CD4-positive, CD25-positive, alpha-beta regulatory T cell (primary cell): ENCODE measurements at places on chromosomes 1 and 21. TPM values are rescaled to one million over a fixed set of nuclear protein-coding genes. Genes with fewer than 3 reads are reported as not detected.

GRCh38 chr21:42298657-42299056 lies 16.6 kb downstream of the TFF3 start:
- DNase-seq: no peak
- no peaks in the 10 kb centered on the region for H3K4me1 ChIP-seq
- H3K27ac ChIP-seq: no peak overlapping the region
- no peaks in the 10 kb centered on the region for H3K27me3 ChIP-seq
- peaks cover 33% of the 10 kb centered on the region for H3K36me3 ChIP-seq

DNA sequence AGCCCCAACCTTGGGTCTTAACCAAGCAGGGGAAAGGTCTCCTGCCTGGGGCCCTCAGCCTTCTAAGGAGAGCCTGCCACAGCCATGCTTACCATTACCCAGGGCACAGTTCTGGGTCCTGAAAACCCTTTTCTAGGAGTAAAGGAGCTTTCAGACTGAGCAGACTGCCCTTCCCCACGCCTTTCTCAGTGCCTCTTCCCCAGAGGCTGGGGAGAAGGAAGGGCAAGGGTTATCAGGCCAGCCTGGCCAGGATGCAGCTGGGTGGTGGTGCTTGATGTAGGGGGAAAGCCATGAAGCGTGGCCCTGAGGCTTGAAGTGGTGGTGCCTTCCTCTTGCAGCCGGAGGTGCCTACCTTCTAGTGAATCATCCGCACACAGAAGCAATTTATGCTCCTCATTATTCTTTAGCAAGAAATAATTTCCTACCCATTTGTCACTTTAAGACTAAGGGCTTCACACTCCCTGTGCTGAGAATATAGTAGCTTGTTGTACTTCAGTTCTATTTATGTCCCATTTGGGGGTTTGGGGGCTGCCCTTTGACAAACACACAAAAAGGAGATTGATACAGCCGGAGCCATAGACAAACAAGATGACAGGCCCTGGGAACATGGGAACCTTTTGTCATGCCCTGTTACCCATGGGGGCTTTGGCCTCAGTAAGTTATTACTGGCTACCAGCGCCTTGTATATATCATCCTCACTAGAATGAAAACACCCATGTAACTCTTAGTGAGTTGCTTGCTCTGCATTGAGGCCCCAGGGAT lies 40.7 kb downstream of the MAN1C1 start:
- H3K27ac ChIP-seq: no peak overlapping the region
- peaks cover 5% of the 10 kb centered on the region for H3K36me3 ChIP-seq
- no peaks in the 10 kb centered on the region for H3K27me3 ChIP-seq
- H3K4me3 ChIP-seq: no peak overlapping the region
- no peak for DNase-seq
- no peaks in the 10 kb centered on the region for H3K4me1 ChIP-seq

SLC35F3 gene
- 1.4 TPM for polyA plus RNA-seq

DNA sequence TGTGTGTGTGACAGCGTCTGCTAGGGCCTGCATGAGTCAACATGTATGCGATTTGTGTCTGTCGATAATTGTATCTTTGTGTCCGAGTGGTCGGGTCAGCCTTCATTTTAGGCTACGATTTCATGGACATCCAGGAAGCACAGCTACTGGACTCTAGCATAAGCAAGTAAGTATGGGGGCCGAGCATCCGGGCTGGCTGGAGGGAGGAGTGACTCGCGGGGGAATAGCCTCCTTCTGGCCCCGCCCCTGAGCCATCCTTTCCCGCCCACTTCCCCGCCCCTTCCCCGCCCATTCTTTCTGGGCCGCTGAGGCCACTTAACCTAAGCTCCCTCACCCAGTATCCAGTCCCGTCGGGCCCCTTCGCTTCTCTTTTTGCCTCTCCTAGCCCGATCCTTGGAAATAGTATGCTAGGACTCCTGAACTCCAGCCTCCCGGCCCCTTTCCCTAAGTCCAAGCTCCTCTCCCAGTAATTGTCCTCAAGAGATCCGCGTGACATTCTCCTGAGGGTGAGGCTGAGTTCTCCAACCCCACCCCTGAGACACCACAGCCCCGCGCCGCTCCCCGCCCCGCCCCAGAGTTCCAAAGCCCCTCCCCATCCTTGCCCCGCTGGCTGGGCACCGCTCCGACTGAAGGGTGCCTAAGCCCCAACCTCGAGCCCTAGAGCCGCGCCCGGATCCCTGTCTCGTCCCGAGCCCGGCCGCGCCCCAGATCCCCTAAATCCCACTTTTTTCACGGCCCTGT lies 1.2 kb downstream of the MAP3K6 start:
- DNase-seq: peak; percentile 71
- H3K36me3 ChIP-seq: no peaks in the 10 kb centered on the region
- H3K4me1 ChIP-seq: peaks cover 23% of the 10 kb centered on the region
- peak overlapping the region; percentile 73 for H3K4me3 ChIP-seq
- H3K27ac ChIP-seq: peak overlapping the region; percentile 33

AGT gene
- not detected for polyA plus RNA-seq

GBP7 gene
- not detected for polyA plus RNA-seq

RNU1-4 gene
- polyA plus RNA-seq: not detected

DNA sequence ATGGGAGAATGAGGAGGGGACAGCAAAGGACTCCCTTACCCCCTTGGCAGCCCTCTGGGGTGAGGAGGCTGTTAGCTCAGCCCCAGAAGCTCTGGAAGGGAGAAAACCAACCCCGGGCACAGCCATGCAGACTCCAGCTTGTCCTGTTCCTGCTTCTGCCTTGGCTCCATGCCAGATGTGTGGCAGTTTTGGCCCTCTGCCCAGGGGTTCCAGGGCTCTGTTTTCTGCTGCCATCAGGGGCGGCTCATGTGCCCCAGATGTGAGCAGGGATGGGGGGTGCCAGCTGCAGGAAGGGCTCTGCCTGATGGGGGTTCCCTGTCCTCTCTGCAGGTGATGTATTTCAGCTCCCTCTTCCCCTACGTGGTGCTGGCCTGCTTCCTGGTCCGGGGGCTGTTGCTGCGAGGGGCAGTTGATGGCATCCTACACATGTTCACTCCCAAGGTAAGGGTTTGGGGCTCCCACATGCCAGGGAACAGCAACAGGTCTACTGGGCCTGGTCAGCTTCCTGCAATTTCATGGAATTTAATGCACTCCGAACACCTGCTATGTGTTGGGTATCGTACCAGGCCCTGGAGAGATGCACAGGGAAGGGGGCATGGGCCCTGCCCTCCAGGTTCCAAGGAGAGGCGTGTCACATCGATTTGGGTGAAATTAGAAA lies 26.1 kb downstream of the SLC6A17 start:
- H3K4me1 ChIP-seq: no peaks in the 10 kb centered on the region
- no peak for DNase-seq
- no peaks in the 10 kb centered on the region for H3K27me3 ChIP-seq
- H3K4me3 ChIP-seq: no peak overlapping the region
- no peak overlapping the region for H3K27ac ChIP-seq

- peaks cover 36% of the 10 kb centered on the region for H3K36me3 ChIP-seq
- no peak overlapping the region for H3K27ac ChIP-seq
- no peaks in the 10 kb centered on the region for H3K4me1 ChIP-seq
- no peak overlapping the region for H3K4me3 ChIP-seq
- H3K27me3 ChIP-seq: no peaks in the 10 kb centered on the region
- peak; percentile 7 for DNase-seq
Measured at GRCh38 chr1:100230765-100231164, 18.9 kb downstream of the DBT start.

GRCh38 chr1:116375887-116376728 lies 3.1 kb downstream of the ATP1A1 start:
- peak; percentile 13 for DNase-seq
- H3K4me3 ChIP-seq: peak overlapping the region; percentile 94
- H3K27ac ChIP-seq: peak overlapping the region; percentile 94
- peaks cover 3% of the 10 kb centered on the region for H3K36me3 ChIP-seq

DNA sequence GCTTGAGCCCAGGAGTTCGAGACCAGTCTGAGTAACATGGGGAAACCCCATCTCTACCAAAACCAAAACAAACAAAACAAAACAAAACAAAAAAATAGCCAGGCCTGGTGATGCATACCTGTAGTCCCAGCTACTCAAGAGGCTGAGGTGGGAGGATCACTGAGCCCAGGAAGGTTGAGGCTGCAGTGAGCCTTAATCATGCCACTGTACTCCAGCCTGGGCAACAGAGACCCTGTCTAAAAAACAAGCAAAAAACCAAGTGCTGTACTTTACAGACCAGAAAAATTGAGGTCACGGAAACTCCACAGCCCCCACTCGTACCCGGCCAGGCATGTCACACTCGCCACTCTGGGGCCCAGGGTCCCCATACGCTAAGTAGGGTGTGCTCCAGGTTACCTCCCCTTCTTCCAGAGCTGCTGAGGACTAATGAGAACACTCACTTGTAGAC lies 22.9 kb downstream of the ATP2B4 start:
- no peak for DNase-seq
- H3K4me1 ChIP-seq: peaks cover 75% of the 10 kb centered on the region
- no peaks in the 10 kb centered on the region for H3K27me3 ChIP-seq
- peaks cover 11% of the 10 kb centered on the region for H3K36me3 ChIP-seq
- peak overlapping the region; percentile 91 for H3K27ac ChIP-seq

DNA sequence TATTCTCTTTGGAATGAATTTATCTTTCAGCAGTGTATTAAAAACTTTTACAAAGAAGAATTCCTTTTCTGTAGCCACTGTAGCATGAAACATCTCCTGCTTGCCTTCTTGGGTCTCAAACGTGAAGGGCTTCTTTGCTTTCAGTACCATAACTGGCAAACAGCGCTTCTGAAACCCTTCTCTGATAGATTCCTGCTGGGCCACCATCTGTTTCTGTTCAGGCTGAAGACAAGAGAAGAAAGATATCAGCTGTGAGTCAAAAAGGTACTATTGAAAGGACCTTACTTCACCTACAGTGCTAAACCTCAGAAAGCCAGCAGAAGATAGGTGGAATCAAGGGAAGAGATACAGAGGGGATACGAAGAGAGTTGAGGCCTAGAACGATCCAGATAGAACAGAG lies 10.5 kb downstream of the AIM2 start:
- peaks cover 3% of the 10 kb centered on the region for H3K36me3 ChIP-seq
- no peak for DNase-seq
- peaks cover 20% of the 10 kb centered on the region for H3K4me1 ChIP-seq
- H3K27ac ChIP-seq: no peak overlapping the region

DNA sequence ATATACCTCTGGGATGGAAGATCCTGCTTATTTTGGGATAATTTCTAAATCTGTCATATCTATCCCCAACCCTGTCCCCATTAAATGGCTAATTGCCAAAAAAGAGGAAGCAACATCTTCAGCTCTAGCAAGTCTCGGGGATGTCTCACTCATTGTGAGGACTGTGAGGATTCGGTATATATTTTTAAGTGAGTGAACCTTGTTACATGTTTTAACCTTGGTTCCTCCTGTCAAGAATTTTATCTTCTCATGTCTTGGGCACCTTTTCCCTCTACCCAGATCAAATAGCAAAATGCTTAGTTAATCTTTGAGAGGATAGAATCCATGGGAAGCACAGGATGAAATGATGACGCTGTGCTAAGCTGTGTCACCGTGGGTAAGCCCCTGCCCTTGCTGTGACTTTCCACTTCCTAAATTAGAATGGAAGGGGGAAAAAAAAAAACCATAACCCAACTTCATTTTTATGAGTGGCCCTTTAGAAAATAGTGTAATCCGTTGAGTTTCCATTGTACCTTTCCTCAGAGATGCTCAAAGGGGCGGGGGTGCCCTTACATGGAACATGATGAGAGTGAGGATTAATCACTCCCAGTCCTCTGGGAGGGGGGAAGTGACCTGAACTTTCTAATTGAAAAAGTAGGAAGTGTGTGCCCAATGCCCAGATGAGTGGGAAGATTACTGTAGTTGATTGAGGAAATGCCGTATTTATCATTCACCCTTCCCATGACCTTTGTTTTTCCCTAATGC lies 7.6 kb downstream of the ATP1A1 start:
- peaks cover 23% of the 10 kb centered on the region for H3K36me3 ChIP-seq
- H3K4me1 ChIP-seq: peaks cover 68% of the 10 kb centered on the region
- no peaks in the 10 kb centered on the region for H3K27me3 ChIP-seq
- peak overlapping the region; percentile 30 for H3K27ac ChIP-seq

GRCh38 chr1:226109829-226110248 lies 47.3 kb downstream of the H3-3A start:
- no peaks in the 10 kb centered on the region for H3K27me3 ChIP-seq
- H3K36me3 ChIP-seq: no peaks in the 10 kb centered on the region
- peaks cover 10% of the 10 kb centered on the region for H3K4me1 ChIP-seq
- peak; percentile 44 for DNase-seq

DNA sequence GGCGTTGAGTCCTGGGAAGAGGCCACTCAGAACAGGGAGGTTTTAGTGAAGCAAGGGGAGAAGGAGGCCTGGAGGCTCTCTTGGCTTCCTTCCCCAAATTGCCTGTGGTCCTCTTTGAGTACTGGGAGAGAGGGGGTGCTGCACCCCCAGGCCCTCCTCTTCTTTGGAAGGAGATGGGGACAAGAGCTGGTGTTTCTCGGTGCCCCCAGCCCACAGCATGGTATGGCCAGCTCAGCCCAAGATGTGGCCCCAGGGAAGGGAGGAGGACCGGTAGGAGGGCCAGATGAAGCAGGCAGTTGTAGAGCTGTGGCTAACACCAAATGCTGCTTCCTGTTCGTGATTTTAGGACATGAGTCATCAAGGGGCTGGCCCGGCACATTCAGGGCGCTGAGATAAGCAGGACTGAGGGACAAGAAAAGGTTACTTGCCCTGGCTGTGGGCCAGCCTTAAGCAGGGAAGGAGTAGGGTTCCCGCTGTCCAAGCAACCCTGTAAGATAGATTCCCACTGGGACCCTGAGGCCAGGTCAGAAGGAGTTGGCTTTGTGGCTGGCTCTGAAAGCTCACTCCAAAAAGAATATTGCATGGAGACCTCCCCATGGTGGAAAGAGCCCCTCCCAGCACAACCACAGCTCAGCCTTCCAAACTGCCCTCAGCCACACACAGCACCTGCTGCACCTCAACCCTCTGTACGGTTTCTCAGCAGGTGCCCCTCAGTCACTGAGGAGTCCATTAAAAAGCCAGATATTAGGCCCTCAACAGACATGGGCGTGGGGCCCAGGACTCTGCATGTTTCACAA lies 4.9 kb upstream of the TNFRSF1B start:
- no peaks in the 10 kb centered on the region for H3K27me3 ChIP-seq
- no peaks in the 10 kb centered on the region for H3K36me3 ChIP-seq
- peak overlapping the region; percentile 53 for H3K4me3 ChIP-seq
- peaks cover 94% of the 10 kb centered on the region for H3K4me1 ChIP-seq
- H3K27ac ChIP-seq: peak overlapping the region; percentile 91

DNA sequence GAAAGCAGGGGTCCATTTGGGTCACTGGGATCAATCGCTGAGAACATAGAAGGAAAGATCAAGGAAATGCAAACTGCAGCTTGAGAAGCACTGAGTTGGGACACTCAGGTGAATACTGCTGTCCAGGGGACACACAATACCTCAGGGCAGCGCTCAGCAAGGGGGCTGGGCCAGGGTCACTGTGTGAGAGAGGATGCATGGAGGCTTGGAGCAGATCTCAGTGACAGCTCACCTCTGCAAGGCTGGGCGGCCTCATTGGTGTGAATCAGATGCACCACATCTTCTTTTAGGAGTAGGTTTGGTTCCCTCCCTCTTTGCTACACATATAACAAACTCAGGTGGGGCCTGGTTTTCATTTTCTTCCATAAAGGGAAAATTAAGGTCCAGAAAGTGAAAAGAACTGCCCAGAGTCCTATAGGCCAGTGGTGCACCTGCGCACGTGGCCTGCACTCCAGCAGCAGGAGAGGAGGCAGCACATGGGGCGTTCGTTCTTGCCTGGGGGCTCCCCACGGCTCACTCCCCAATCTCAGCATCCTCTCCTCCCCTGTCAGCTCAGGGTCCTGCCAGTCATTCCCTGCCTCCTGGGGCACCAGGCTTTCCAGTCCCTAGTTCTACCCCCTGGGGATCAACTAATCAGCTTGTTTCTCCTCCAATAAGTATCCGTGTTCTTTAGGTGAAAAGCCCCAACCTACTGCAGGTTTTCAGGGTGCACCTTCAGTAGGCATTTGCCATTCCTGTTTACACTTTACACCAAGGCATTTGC lies 1.5 kb downstream of the A3GALT2 start:
- no peaks in the 10 kb centered on the region for H3K4me1 ChIP-seq
- H3K27me3 ChIP-seq: no peaks in the 10 kb centered on the region
- no peak for DNase-seq
- H3K27ac ChIP-seq: no peak overlapping the region
